Epithelial cell of alveolus of lung (primary cell): ENCODE measurements at places on chromosomes 7 and 10. TPM values are rescaled to one million over a fixed set of nuclear protein-coding genes. Genes with fewer than 3 reads are reported as not detected.

MKX gene
- 0.08 and 0.26 TPM in 2 replicates for total RNA-seq

CHAT gene
- not detected in 2 replicates for total RNA-seq

SCART1 gene
- total RNA-seq, result 0.26 and 1.4 TPM in 2 replicates

SPDYE11 gene
- total RNA-seq, result not detected in 2 replicates

NKX6-2 gene
- not detected in 2 replicates for total RNA-seq

ACSL5 gene
- 0.16 and 0.52 TPM in 2 replicates for total RNA-seq

SLC39A12 gene
- total RNA-seq, result not detected in 2 replicates

GPR37 gene
- 6.5 and 19.0 TPM in 2 replicates for total RNA-seq

IGFBP1 gene
- total RNA-seq, result not detected in 2 replicates

PDK4 gene
- 1.2 and 93.7 TPM in 2 replicates for total RNA-seq

MYO3A gene
- total RNA-seq, result not detected in 2 replicates

CADPS2 gene
- total RNA-seq, result 6.2 and 8.8 TPM in 2 replicates

PAPOLB gene
- not detected in 2 replicates for total RNA-seq

SPDYE3 gene
- total RNA-seq, result not detected in 2 replicates

OR9A2 gene
- not detected in 2 replicates for total RNA-seq

TRIM4 gene
- total RNA-seq, result 18.9 and 40.1 TPM in 2 replicates

ASL gene
- total RNA-seq, result 58.2 and 84.7 TPM in 2 replicates

ITPRID1 gene
- not detected in 2 replicates for total RNA-seq

GJD4 gene
- total RNA-seq, result not detected in 2 replicates

ICA1 gene
- 1.5 and 3.1 TPM in 2 replicates for total RNA-seq

SLC13A1 gene
- not detected in 2 replicates for total RNA-seq

CARD11 gene
- 0.16 and 6.9 TPM in 2 replicates for total RNA-seq

FAM25A gene
- not detected in 2 replicates for total RNA-seq

CCDC6 gene
- 32.6 and 36.7 TPM in 2 replicates for total RNA-seq

NUTM2E gene
- 0.13 TPM in 1 of 2 replicates, not detected in the other for total RNA-seq

AASS gene
- 13.4 and 18.9 TPM in 2 replicates for total RNA-seq

ELAPOR2 gene
- total RNA-seq, result 1.3 and 12.9 TPM in 2 replicates

MICALL2 gene
- total RNA-seq, result 14.0 and 31.9 TPM in 2 replicates

ANXA8L1 gene
- total RNA-seq, result 0.56 and 5.7 TPM in 2 replicates

GRID2IP gene
- total RNA-seq, result 0.08 TPM in 1 of 2 replicates, not detected in the other

INSYN2A gene
- 0.91 and 4.4 TPM in 2 replicates for total RNA-seq

MCU gene
- total RNA-seq, result 16.2 and 19.6 TPM in 2 replicates

NEURL1 gene
- total RNA-seq, result 0.13 TPM in 1 of 2 replicates, not detected in the other

FOXP2 gene
- 1.4 and 10.7 TPM in 2 replicates for total RNA-seq

GATAD1 gene
- total RNA-seq, result 11.9 and 31.1 TPM in 2 replicates

FOXI2 gene
- not detected in 2 replicates for total RNA-seq

OR13A1 gene
- total RNA-seq, result 0.08 TPM in 1 of 2 replicates, not detected in the other

DDC gene
- total RNA-seq, result 0.24 TPM in 1 of 2 replicates, not detected in the other

CLRN3 gene
- total RNA-seq, result not detected in 2 replicates

KLF14 gene
- total RNA-seq, result 0.13 TPM in 1 of 2 replicates, not detected in the other

FAM25G gene
- total RNA-seq, result not detected in 2 replicates

GHRHR gene
- total RNA-seq, result not detected in 2 replicates

SPDYE6 gene
- total RNA-seq, result not detected in 2 replicates

ERVW-1 gene
- total RNA-seq, result 0.16 TPM in 1 of 2 replicates, not detected in the other

C10orf105 gene
- not detected in 2 replicates for total RNA-seq

TRIL gene
- 4.1 and 11.4 TPM in 2 replicates for total RNA-seq

SUN3 gene
- total RNA-seq, result not detected in 2 replicates

CCM2 gene
- 35.1 and 63.4 TPM in 2 replicates for total RNA-seq

SLC26A3 gene
- not detected in 2 replicates for total RNA-seq

TCERG1L gene
- 0.13 TPM in 1 of 2 replicates, not detected in the other for total RNA-seq

AKR1C8 gene
- total RNA-seq, result not detected in 2 replicates

PPP1R17 gene
- total RNA-seq, result not detected in 2 replicates

JCAD gene
- 9.8 and 12.2 TPM in 2 replicates for total RNA-seq
